ENCODE measurements at places on chromosomes 5 and 9. TPM values are rescaled to one million over a fixed set of nuclear protein-coding genes. Genes with fewer than 3 reads are reported as not detected.

Gene GRIA1
- total RNA-seq: not detected

Gene RRAGA
- total RNA-seq: 34.4 TPM

Gene SOWAHA
- not detected for total RNA-seq

Gene RASGEF1C
- not detected for total RNA-seq

Gene PTGES
- total RNA-seq: 0.38 TPM

Gene WNT8A
- not detected for total RNA-seq

Gene ADGRD2
- not detected for total RNA-seq

Gene ANKRD20A1
- 1.6 TPM for total RNA-seq

Gene KIAA0825
- total RNA-seq: 1.6 TPM

Gene KCNMB1
- 0.06 TPM for total RNA-seq

Gene GRIN1
- total RNA-seq: not detected

Gene AFAP1L1
- 0.47 TPM for total RNA-seq

Gene CFAP157
- not detected for total RNA-seq

Gene THBS4
- 0.85 TPM for total RNA-seq

Gene TLX3
- not detected for total RNA-seq

Gene ORM2
- total RNA-seq: not detected

Gene OTP
- not detected for total RNA-seq

Gene PITX1
- total RNA-seq: not detected

Gene GLRA1
- total RNA-seq: not detected

Gene DNAH5
- total RNA-seq: not detected

Gene MSX2
- 0.31 TPM for total RNA-seq

Gene FOXD4
- total RNA-seq: 0.20 TPM

Gene PCDHB8
- total RNA-seq: not detected

Gene ZDHHC11B
- 15.1 TPM for total RNA-seq

Gene IDNK
- total RNA-seq: 5.6 TPM

Data from CD4-positive, alpha-beta T cell (primary cell).